Stimulated activated CD4-positive, alpha-beta T cell treated with anti-CD3 and anti-CD28 coated beads, Interleukin-15, amount 100 ng/mL, for 48 hours (primary cell): ENCODE measurements at places on chromosomes 6 and 20.

GRCh38 chr6:37535759-37536490 is 36.2 kb upstream of the CCDC167 start:
- no peak for DNase-seq

- DNase-seq = no peak
Observed at GRCh38 chr6:104409913-104410312, 449.8 kb downstream of the HACE1 start.

DNA sequence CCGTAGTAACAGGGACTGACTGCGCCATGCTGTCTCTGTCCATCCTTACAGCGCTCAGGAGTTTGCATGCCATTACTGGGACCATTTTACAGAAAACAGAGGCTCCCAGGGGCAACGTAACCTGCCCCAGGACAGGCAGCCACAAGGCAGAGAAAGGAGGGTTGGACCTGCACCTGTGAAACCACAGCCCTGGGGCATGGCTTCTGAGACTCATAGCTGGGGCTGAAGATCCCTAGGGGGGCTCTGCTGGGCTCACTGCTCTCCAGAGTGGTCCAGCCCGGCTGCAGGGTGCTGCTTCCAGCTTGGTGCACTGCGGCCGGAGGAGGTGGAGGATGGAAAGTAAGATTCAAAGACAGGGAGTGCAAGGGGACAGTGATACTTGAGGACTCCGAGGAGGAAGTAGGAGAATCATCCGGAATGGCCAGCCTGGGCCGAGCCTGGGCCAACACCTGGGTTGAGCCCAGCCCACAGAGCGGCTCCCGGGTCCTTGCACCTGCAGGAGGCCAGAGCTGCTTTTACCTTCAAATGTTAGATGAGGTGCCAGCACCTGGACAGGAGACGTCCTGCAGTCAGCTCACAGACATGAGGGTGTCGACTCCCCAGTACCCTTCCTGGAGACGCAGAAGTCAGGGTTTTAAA is 183.2 kb downstream of the CDH4 start:
- no peak for DNase-seq

- peak; percentile 82 for DNase-seq
Observed at GRCh38 chr20:36886859-36887751, 11.2 kb downstream of the TLDC2 start.

DNA sequence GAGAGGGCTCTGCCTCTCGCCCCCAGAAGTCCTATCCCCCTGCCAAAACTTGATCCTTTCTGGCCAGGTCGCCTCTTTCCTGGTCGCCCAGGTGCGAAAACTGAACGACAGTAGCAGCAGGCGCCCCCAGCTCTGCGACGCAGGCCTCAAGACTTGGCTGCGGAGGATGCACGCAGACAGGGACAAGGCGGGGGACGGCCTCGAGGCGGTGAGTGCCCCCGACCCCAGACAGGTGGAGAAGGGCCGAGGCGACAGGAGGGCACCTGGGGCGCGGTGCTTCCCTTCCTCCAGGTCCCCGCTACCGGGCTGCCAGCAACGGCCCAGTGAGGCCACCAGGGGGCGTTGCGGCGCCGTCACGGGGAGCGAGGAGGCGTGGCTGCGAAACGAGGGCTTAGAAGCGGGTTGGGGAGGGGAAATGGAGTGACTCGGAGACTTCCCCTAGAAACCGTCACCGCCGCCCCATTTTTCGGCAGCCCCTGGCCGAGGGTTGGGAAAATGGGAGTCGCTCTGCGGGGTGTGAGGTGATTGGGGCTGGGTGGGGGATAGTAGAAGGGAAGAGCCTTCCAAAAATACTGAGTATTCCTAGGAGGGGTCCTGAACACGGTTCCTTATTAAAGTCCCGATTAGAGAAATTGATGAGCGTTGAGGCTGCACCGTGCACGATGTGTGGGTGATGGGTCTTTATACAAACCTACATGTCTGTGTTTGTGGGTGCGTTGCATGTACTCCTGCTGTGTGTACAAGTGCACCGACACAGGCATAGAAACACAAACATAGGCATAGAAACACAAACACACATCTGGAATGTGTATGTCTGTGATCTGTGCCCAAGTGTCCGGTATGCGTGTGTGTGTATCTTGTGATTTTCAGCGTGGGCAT is 44.6 kb downstream of the ARHGAP40 start:
- DNase-seq = peak; percentile 83

DNA sequence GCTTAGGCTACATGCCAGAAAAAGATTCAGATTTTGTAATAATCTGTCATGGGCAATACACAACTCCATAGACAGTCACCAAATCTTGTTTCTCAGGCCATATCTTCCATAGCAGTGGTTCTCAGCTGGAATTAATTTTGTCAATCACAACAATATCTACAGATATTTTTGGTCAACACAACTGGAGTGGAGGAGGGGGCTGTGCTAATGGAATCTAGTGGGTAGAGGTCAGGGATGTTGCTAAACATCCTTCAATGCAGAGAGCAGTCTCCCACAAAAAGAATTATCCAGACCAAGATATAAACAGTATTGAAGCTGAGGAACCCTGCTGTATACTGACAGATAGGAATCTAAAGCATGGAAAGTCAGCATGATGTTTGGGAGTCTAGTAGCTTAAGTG is 174.6 kb downstream of the UBE3D start:
- DNase-seq = no peak

- no peak for DNase-seq
Observed at GRCh38 chr20:36312724-36313441, 6.7 kb downstream of the DLGAP4 start.

DNA sequence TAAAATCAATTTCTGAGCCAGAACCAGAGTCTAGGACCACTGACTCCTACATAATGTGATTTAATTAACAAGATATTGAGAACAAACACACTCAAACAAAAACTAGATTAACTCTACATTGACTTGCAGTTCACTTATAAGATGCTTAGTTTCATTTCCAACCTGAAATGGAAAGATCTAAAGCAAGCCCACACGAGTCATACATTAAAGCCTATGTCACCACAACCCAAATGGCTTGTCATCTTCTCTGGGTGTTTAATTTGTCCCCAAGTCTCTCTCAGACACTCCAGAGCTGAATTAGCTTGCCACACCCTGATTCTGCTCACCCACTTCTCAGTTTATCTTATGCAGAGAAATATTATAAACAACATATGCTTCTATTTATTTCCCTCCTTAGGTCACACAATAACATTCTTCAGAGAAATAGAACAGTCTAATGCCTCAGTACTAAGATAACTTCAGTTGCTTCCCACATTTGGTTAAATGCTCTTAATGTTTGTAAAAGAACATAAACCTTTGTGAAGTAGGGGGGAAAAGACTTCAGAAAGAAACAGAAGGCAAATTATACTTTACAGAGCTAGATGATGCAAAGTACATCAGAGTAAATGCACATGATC is 8.8 kb upstream of the FBXO30 start:
- DNase-seq = no peak

DNA sequence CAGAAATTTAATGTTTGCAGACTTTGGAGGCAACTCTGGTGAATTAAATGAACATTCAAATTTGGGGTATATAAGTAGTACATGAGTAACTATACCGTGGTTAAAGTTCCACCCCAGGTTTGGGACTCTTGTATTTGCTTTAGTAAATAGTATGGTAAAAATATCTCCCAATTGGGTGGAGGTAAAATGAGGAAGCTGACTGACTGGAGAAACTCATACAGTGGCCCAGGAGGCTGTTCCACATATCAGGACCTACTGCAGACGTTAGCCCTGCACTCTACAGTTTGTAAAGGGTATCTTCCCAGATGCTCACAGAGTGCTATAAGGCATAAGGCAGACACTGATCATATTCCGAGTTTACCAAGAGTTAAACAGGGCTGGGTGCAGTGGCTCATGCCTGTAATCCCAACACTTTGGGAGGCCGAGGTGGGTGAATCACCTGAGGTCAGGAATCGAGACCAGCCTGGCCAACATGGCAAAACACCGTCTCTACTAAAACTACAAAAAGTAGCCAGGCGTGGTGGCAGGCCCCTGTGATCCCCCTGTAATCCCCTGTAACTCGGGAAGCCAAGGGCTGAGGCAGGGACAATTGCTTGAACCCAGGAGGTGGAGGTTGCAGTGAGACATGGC is 53.7 kb downstream of the CPXM1 start:
- DNase-seq = no peak

- no peak for DNase-seq
Observed at GRCh38 chr6:127277878-127278843, 11.5 kb downstream of the RNF146 start.

- DNase-seq = no peak
Observed at GRCh38 chr6:24752917-24753492, 21.7 kb upstream of the GMNN start.

- DNase-seq = no peak
Observed at GRCh38 chr6:20790032-20790791, 256.0 kb downstream of the CDKAL1 start.
